ENCODE measurements at places on chromosomes 2 and 18.

- DNase-seq: no peak
Observed at GRCh38 chr18:52394602-52395001, 54.6 kb downstream of the DCC start.

DNA sequence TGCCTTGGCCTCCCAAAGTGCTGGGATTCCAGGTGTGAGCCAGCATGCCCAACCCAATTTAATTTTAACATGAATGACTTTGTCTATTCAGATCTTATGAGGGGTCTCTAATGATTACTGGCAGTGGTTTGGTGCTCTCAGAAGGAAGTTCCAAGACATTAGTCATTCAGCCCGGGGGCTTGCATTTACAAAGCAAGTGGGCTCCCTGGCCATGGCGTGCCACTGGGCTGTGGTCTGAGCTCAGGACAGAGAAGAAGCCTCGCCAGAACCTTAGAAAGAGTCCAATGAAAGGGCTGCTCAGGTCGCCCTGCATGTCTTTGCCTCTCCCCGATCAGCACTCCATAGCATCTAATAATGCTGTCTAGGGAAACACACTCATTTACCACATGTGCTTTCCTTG lies 182.6 kb upstream of the CHAC2 start:
- no peak for DNase-seq

DNA sequence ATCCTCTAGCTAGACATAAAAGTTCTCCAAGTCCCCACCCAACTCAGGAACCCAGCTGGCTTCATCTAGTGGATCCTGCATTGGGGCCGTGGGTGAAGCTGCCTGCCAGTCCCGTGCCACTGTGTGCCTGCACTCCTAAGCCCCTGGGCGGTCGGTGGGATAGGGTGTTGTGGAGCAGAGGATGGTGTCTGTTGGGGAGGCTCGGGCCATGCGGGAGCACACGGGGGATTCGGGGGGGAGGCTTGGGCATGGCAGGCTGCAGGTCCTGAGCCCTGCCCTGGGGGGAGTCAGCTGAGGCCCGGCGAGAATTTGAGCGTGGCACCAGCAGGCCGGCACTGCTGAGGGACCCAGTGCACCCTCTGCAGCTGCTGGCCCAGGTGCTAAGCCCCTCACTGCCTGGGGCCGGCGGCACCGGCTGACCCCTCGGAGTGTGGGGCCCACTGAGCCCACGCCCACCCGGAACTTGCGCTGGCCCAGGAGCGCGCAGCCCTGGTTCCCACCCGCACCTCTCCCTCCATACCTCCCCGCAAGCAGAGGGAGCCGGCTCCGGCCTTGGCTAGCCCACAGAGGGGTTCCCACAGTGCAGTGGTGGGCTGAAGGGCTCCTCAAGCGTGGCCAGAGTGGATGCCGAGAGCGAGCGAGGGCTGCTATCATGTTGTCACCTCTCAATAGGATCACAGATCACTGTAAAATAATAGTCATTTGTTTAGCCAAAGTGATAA lies 86.4 kb downstream of the ARL6IP6 start:
- DNase-seq: no peak

GRCh38 chr2:70203086-70203485 lies 12.3 kb upstream of the C2orf42 start:
- no peak for DNase-seq

DNA sequence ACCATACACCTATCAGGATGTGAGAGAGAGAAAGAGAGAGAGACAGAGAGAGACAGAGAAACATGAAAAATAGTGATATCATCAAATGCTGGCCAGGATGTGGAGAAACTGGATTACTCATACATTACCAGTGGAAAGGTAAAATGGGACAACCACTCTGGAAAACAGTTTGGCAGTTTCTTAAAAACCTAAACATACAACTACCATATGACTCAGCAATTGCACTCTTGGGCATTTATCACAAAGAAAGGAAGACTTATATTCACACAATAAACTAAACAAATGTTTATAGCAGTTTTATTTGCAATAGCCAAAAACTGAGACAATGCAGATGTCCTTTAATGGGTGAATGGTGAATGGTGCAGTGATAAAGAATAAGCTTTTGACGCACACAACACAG lies 29.1 kb downstream of the SLC4A3 start:
- DNase-seq: no peak

DNA sequence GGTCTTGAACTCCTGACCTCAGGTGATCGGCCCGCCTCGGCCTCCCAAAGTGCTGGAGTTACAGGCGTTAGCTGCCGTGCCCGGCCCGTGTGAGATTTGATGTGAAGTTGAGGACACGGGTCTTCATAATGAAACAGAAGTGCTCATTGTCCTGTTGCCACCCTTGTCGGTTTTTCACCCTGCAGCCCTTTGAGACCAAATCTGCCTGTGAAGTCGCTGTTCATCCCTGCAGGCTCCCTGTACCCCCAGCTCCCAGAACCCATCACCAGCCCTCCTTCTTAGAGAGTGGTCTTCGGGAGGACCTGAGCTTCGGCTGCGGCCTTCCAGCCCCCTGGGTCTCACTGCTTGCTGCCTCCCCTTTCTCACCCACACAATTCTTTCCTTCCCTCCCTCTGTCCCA lies 325.2 kb downstream of the GBX2 start:
- DNase-seq: no peak

GRCh38 chr2:240955306-240956170 lies 42.9 kb upstream of the SNED1 start:
- DNase-seq: no peak

- no peak for DNase-seq
Observed at GRCh38 chr2:24272907-24273306, 87.4 kb downstream of the ITSN2 start.

Data from AG04449 (cell line).